HCT116 (cell line): ENCODE measurements at places on chromosomes 7 and 10. TPM values are rescaled to one million over a fixed set of nuclear protein-coding genes. Genes with fewer than 3 reads are reported as not detected.

The CFAP58 gene
- total RNA-seq = 0.91 TPM

The AOAH gene
- 1.1 TPM for total RNA-seq

GRCh38 chr7:2750004-2750407 lies 62.0 kb downstream of the AMZ1 start:
- no peak for DNase-seq

DNA sequence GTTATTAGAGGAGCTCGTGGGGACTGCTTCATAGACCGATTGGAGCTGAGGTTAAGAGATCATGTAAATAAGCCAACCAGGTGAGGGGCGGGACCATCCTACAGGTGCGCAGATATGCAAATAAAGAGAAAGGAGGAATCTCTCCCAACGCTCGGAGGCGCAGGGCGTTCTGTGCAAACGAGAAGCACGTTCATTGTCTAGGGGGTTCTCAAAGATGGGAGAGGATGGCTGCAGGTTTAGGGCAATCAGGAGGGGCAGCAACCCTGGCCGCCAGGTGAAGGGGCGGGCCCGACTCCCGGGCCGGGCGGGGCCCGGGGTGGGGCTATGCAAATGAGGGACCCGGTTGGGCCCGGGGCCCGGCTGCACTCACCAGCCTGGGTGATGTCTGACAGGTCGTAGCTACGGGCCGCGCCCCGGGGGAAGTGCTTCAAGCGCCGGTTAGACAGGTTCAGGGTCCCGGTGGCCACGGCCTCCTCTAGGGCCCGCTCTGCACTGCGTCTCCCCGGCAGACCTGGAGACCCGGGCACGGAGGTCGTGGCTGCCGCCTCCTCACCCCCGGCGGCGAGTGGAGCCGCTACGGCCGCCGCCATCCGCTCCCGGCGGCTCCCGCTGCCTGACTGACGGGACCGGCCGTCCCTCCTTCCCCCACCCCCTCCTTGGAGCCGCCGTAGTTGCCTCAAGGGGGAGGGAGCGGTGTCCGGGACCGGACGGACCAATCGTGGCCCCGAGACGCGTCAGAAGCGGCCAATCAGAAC lies at the start of gene LRCH4:
Gene LRCH4, minus strand, starts transcription at position 619 of the 755 bp plus-strand sequence. Its CDS starts 29 bp downstream, at position 590.
- DNase-seq = no peak

DNA sequence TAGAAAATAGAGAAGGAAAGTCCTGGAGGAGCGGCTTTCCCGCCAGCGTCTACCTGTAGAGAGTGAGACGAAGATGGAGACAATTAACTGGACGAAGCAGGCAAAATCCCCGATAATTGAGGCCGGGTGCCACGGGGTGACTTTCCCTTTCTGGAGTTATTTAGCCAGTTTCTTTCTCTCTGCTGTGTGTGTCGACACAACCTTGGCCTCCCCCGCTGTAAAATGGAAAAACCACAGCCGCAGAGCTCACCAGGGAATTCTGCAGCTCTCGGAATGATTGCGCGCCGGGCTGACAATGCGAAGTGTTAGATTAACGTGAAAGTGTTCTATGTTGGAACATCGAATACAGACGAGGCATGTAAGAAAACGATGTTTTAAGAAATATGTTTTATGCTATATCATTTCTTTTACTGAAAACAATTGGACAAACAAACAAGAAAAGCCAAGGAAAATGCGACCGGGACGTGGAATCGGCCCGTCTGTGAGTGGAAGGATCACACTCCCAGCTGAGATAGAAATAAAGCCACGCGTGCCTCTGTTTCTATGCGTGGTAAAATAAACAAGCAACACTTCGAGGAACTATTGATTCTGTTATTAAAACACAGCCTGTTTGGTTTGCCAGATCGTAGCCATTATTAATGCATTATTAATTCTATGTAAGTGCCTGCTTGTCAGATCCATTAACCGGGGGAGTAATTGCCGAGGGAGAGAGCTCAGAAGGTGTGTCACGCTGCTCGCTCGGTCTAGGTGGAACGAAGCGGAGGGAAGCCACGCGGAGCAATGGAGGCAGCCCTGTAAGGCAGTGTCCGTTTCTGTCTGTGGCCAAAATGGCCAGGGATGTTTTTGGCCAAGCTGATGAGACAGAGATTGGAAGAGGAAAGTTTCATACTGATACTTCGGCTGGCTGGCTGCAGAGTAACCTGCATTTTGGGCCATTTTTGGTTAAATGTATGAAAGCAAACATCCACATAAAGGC lies 129.4 kb downstream of the DNAJB6 start:
- DNase-seq = no peak
